A673 (cell line): ENCODE measurements at places on chromosomes 16 and 17. TPM values are rescaled to one million over a fixed set of nuclear protein-coding genes. Genes with fewer than 3 reads are reported as not detected.

The CCL17 gene
- total RNA-seq, result not detected in 2 replicates

The IKZF3 gene
- not detected in 2 replicates for total RNA-seq

The DNAI2 gene
- not detected in 2 replicates for total RNA-seq

The RAB37 gene
- not detected in 2 replicates for total RNA-seq

The ITGAD gene
- not detected in 2 replicates for total RNA-seq

DNA sequence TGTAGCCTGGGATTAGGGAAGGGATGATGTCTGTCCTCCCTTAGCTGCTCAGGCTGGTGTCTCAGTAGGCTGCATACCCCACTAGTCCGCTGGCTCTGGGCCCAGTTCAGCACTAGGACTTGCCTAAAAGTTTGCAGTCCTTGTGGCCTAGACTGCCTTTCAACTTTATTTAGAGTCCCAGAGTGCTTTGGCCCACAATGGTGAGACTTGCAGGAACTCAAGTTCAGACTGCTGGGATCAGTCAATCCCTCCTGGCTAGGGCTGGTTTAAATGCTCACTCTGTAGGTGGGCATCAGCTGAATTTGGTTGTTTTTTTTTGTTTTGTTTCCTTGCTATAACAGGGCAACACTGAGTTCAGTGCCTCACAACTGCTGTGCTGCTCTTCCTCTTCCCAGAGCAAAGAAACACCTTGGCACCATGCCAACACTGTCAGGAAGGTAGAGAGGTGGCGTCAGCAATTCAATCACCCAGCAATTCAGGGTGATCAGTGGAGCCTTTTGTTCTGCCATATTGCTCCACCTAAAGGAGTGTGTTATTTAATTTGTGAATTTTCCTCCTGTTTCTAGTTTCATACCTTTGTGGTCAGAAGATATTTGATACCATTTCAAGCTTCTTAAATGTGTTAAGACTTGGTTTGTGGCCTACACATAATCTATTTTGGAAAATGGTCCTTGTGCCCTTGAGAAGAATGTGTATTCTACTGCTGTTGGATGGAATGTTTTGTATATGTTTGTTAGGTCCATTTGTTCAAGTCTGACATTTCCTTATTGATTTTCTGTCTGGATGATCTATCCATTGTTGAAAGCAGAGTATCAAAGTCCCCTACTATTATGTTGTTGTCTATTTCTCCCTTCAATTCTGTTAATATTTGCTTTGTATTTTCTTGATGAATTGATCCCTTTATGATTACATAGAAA is 284.0 kb upstream of the PMFBP1 start:
- no peak for DNase-seq
- no peaks in the 10 kb centered on the region for H3K27me3 ChIP-seq
- no peak overlapping the region for H3K27ac ChIP-seq
- no peak overlapping the region for H3K4me3 ChIP-seq

DNA sequence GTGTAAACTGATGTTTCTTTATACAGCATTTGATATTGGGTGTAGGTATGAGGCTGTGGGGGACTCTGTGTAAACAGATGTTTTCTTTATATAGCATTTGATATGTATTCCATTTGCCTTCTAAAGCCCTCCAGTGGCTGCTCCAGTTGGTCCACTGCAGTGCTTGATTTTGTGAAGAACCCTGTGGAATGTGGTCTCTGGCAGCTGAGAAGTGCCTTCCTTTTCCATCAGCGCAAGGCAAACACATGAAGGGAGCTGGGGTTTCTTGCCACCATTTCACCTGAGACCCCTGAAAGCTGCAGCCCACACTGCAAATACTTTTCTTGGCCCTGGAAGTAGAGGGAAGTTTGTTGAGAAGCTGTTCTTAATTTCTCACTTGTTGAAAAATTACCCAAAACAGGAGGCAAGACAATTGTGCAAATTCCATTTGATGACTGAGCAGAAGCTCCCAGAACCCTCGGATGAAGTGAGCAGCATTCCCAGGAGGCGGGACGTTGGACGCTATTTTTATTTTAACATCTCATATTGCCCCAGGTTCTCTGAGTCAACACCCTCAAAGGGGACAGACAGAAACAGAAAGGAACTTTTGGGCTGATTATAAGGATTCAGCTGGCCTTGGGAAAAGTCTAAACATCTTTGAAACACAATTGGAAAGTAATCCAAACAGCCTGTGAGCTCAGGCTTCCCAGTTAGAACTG is 158.5 kb upstream of the RPH3AL start:
- no peaks in the 10 kb centered on the region for H3K27me3 ChIP-seq
- peaks cover 9% of the 10 kb centered on the region for H3K4me1 ChIP-seq
- no peak overlapping the region for H3K27ac ChIP-seq
- no peak overlapping the region for H3K4me3 ChIP-seq
- DNase-seq, result no peak

- H3K27me3 ChIP-seq, result no peaks in the 10 kb centered on the region
- no peak overlapping the region for H3K27ac ChIP-seq
- H3K36me3 ChIP-seq, result no peaks in the 10 kb centered on the region
- H3K4me1 ChIP-seq, result no peaks in the 10 kb centered on the region
- no peak for DNase-seq
Measured at GRCh38 chr16:66984892-66985311, 3.5 kb upstream of the CES4A start.

DNA sequence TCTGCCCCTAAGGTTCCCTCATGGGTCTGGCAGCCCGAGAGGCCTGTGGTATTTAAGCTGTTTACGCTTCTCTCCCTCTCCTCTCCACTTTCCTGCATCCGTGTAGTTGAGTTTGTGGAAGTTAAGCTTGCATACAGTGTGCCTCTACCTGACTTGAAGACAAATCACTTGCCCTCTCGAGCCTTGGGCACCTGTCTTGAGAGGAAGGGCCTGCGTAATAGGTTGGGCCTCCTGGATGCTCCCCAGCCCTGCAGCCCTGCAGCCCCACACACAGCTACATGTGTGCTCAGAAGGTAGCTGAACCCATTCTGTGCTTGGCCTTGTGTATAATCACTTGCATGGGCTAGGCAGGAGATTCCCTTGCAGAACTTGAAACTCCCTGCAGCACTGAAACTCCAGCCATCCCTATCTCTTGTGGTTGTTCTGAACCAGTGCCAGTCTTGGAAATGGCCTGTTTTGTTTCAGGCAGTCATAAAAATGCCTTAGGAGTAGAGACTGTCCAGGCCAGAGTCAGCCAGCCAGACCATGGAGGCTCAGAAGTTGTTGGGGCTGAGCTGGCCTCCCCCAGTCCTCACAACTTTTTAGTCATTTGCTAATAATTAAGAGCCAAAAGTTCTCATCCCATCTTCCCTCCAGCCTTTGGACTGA is 134.6 kb downstream of the CLEC16A start:
- peak overlapping the region; percentile 40 for H3K27ac ChIP-seq
- no peak overlapping the region for H3K4me3 ChIP-seq
- H3K27me3 ChIP-seq, result no peaks in the 10 kb centered on the region
- peaks cover 21% of the 10 kb centered on the region for H3K4me1 ChIP-seq
- DNase-seq, result peak; percentile 12

GRCh38 chr16:4323845-4324488 is 8.1 kb downstream of the GLIS2 start:
- H3K27ac ChIP-seq, result peak overlapping the region; percentile 59
- H3K4me3 ChIP-seq, result no peak overlapping the region
- H3K27me3 ChIP-seq, result no peaks in the 10 kb centered on the region
- peak; percentile 48 for DNase-seq
- H3K4me1 ChIP-seq, result peaks cover 24% of the 10 kb centered on the region

- no peak overlapping the region for H3K4me3 ChIP-seq
- H3K4me1 ChIP-seq, result no peaks in the 10 kb centered on the region
- no peak for DNase-seq
- peaks cover 37% of the 10 kb centered on the region for H3K36me3 ChIP-seq
- no peak overlapping the region for H3K27ac ChIP-seq
Measured at GRCh38 chr16:11683145-11683544, 14.9 kb downstream of the SNN start.

GRCh38 chr16:30186782-30187555 is 3.6 kb downstream of the CORO1A start:
- no peak overlapping the region for H3K27ac ChIP-seq
- no peaks in the 10 kb centered on the region for H3K36me3 ChIP-seq
- H3K4me3 ChIP-seq, result no peak overlapping the region
- H3K4me1 ChIP-seq, result no peaks in the 10 kb centered on the region
- DNase-seq, result peak; percentile 73
- no peaks in the 10 kb centered on the region for H3K27me3 ChIP-seq

DNA sequence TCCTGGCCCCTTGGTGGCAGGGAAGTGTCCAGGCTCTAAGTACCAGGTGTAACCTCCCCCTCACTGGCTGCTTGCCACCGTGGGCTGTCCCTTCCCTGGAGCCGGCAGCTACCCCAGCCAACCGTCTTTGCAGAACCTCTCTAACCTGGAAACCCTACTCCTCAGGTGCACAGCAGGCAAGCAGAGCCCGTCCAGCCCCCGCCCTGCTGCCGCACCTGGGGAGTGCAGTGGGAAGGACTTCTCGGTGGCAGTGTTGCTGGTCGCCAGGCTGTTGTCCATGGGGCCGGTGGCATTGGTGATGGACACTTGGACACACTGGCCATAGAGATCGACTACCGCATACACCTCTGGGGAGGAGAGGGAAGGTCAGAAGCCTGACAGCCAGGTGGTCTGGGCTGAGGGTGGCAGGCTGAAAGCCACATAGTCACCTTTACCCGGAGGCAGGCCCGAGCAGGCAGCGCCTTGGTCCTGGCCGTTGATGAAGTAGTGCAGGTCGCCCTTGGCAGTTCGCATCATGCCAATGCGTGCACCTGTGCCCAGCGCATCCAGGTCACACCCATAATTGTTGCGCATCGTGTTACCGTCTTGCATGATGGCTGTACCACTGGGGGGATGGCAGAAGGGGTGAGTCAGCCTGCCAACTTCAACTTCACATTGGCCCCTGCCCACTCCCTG is 6.5 kb downstream of the NEURL4 start:
- H3K36me3 ChIP-seq, result peaks cover 66% of the 10 kb centered on the region
- no peak for DNase-seq
- no peak overlapping the region for H3K27ac ChIP-seq
- peaks cover 5% of the 10 kb centered on the region for H3K4me1 ChIP-seq
- no peaks in the 10 kb centered on the region for H3K27me3 ChIP-seq
- H3K4me3 ChIP-seq, result no peak overlapping the region
